ENCODE measurements at places on chromosomes 5 and 9.

- no peak for DNase-seq
Observed at GRCh38 chr9:123003466-123003865, 30.0 kb upstream of the GPR21 start.

GRCh38 chr9:71795097-71795813 lies 26.9 kb upstream of the CEMIP2 start:
- no peak for DNase-seq

DNA sequence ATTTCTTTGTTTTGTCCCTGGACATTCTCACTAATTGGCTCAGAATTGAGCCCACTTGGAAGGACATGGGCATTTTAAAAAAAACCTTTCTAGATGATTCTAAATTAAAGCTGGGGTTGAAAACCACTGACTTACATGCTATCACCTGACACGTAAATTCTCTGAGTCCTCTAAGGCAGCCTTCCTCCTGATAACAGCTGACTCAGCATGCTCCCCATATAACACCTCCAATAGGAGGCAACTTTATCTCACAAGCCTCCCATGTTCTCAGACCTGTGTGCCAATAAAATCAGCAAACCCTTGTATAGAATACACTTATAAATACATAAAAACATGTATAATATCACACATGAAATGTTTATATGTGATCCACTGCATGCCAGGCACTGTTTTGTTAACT lies 49.2 kb upstream of the AGXT2 start:
- no peak for DNase-seq

- no peak for DNase-seq
Observed at GRCh38 chr5:139893873-139894272, 98.3 kb downstream of the PSD2 start.

DNA sequence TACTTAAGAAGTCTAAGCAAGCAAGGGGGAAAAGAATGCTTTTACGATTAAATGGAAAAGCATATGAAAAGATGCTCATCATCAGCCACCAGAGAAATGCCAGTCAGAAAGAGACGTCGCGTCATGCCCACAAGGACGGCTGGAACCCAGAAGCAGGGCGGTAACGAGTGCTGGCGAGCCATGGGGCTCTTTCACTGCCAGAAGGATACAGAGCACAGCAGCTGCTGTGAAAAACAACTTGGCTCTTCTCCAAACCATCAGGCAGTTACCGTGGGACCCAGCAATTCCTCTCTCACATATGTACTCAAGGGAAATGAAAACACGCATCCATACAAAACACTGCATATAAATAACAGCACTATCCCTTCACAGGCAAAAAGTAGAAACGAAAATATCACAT lies 95.5 kb downstream of the CAMSAP1 start:
- DNase-seq, result no peak

- no peak for DNase-seq
Observed at GRCh38 chr5:168773226-168773625, 194.1 kb upstream of the PANK3 start.

GRCh38 chr5:53445569-53445968 lies 34.9 kb upstream of the FST start:
- DNase-seq, result no peak

DNA sequence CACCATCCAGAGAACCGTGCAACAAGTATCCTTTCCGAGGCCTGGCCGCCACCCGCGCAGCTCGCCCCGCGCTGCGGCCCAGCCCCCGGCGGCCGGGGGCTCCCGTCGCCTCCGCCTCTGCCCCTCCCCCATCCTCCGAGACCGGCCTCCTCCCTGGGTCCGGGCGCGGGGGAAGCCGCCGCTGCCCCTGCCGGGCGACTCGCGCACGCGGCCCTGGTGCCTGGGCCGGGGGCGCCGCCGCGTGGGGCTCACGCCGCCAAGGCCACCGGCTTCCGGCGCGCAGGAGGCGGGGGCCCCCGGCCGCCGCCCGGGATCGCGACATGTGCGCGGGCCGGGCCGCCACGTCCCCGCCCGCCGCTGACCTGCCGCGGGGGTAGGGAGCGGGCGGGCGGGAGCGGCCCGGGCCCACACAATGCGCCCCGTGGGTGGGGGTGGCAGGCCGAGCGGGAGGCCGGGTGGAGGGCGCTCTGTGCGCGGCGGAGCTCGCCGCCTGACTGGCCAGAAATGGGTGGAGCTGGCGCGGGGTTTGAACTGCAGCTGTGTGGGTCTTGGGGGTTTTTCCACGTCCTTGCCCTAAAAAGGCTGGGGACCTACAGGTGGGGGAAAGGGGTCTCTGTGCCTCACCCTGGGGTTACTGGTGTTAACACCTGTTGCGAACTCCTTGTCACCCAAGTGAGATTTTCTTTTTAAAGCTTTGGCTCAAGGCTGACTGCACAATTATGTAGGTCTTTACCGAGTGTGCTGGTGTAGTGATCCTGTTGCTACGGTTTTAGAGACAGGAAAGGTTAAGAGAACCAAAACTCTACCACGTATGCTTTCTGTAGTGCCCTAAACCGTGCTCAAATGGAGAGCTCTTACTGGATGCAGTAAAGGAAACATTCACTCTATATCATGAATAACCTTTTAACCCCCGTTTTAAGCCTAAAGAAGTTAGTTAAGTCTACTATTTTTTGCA lies 32.3 kb downstream of the TNPO1 start:
- no peak for DNase-seq

- peak; percentile 40 for DNase-seq
Observed at GRCh38 chr5:96868603-96869371, 7.5 kb upstream of the ERAP2 start.

DNA sequence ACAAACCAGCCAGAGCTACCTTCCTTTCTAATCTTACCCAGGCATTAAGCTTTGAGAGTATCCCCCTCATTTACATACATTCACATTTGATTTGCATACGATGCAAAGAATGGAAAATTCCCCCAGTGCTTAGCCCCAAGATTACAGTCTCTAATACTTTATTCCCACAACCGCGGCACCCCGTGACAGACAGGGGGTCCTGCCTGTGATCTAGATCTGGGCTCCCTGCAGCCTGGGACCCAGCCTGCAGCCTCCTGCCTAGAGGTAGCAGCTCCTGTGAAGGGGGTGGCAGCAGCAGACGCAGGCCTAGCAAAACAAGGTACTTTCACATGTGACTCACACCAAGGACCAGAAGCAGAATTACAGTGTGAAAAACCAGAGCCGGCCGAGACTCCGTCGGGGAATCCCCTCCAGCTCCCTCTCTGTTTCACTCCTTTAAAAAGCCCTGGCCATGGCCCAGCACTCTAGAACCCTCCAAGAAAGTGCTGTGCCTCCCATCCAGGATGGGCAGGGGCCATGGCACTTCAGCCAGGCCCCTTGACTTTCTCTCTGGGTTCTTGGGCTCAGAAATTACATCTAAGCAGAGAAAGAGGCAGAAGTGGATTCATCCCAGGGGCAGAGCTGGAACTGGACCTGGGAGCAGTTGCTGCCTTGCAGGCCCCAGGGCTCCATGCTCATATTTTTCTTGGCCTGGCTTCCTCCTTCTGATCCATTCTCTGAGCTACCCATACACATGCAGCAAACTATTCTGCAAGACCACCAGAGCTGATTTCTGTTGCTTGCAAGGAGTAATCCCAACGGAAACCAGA lies 14.0 kb upstream of the TCF7 start:
- DNase-seq, result no peak

DNA sequence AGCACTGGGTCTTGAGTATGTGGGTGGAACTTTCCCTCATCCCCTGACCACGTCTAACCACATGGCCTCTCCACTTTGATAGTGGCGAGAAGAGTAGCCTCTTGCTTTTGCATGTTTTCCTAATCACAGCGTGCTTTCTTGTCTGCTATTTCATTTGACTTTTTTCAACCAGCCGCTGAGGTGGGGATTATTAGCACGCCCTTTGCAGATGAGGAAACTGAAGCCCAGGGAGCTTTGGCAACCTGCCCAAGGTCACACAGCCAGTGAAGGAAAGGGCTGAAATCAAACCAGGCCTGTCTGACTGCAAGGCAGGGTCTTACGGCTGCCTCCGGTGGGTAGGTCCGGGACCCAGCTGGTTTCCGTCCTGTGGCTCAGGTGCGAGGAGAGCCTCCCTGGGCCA lies 106.5 kb upstream of the MSX2 start:
- no peak for DNase-seq

DNA sequence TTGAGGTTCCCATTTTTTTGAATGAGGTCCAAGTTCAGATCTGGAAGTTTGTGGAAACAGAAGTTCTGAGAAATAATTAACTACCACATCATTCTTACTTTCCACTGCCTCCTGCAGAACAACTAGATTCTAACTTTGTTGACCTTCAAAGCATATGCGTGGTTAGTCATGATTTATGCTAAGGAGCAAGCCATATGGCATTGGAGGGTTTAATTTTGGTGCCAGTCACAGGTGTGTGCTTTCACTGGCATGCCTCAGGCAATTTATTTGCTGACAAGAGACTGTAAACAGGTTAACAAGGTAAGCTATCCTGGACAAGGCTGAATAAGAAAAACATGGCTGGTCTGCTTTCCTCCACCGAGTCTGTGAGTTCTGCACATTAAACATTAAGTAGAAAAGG lies 31.5 kb downstream of the HMHB1 start:
- no peak for DNase-seq

GRCh38 chr9:4375424-4376200 lies 75.7 kb upstream of the GLIS3 start:
- DNase-seq, result no peak

DNA sequence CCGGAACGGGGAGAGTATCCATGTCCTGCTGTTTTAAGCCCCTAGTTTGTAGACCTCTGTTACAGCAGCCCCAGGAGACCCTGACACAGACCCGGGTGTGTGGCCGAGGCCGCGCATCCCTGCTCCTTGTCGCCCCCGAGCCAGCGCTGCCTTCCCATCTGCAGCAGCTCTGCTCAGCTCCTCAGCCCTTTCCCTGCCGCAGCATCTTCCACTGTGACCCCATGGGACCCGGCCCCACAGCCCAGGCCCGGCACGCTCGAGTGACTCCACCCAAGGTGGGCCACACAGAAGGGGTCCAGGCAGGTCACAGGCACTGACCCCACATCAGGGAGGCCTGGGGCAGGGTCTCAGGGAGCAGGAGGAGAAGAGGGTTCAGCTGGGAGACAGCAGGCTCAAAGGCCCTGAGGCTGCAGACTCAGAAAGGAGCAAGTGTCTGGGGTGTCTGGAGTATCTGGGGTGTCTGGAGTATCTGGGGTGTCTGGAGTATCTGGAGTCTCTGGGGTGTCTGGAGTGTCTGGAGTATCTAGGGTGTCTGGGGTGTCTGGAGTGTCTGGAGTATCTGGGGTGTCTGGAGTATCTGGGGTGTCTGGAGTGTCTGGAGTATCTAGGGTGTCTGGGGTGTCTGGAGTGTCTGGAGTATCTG lies 31.2 kb downstream of the LHX3 start:
- DNase-seq, result no peak

DNA sequence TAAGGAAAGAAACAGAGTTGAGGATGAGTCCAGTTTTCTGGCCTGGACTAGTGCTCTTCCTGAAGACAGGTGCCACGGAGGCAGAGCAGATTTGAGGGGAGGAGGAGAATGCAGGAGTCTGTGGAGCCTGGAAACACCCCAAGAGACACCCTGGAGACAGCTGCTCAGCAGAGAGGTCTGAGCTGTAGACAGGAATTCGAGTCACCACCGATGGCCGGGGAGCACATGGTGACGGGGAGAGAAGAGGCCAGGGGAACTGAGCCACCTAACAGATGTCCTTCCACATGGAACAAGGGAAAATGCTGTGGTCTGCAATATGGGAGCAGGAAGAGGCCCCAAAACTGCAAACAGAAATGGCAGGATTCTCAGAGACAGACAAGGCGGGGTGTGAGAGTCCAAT lies 22.9 kb downstream of the CPLX2 start:
- no peak for DNase-seq

DNA sequence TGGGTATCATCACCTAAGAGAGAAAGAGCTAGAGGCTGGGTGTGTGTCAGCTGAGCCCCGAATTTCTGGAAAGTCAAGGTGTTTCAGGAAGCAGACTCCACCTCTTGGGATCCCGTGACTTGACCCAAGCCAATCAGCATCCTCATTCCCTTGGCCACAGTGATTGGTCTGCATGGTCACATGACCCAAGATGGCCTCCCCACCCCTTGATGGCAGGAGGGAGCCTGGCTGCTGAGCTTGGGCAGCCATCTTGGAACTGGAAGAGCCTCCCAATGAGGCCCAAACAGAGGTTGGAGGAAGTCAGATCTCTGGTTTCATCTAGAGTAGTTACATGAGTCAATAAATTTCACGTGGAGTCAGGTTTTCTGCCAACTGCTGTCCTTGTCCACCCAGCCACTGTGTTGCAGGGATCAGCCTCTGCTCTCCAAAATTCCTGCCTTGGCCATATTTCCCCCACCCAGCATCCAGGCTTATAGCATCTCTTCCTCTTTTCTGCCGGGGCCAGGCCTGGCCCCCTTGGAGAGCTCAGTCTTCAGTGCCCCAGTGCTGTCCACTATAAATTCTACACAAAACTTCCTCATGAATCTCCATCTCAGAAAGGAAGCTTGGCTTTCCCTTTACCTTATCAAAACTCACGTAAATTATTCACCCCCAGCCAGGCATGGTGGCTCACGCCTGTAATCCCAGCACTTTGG lies 17.2 kb upstream of the SUSD3 start:
- no peak for DNase-seq

- no peak for DNase-seq
Observed at GRCh38 chr5:7824995-7825394, 25.9 kb downstream of the CFAP90 start.

GRCh38 chr5:1080432-1080831 lies 31.4 kb downstream of the SLC12A7 start:
- no peak for DNase-seq

DNA sequence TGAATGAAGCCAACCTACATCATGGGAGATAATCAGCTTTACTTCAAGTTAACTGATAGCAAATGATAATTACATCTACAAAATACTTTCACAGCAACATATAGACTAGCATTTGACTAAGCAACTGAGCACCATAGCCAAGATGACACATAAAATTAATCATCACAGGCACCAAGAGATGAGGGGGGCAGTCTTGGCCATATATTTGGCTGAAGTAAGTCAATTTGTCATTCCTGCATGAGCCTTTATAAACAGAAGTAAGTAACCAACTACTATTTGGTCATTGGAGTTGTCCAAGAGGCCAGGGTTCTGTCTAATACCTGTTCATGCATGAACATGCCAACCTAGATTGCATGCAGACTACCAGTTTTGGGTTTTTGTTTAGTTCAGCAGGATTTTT lies 53.6 kb downstream of the PDCD1LG2 start:
- no peak for DNase-seq

DNA sequence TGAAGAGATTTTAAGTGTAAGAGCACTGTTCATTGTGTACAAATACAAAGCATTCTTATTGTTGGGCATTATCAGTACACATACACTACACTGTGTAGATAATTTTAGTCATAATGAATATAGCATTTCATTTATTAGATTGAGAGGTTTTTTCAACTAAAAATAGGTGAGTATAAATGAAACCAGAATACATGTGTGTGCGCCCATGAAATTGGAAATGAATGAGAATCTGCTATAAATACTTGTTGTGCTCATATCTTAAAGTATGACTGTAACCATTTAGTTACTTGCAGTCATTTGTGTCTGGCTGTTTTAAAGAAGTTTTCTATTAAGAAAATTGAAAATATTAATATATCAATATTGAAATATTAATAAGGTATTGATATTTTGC lies 189.0 kb upstream of the MEF2C start:
- DNase-seq, result no peak

DNA sequence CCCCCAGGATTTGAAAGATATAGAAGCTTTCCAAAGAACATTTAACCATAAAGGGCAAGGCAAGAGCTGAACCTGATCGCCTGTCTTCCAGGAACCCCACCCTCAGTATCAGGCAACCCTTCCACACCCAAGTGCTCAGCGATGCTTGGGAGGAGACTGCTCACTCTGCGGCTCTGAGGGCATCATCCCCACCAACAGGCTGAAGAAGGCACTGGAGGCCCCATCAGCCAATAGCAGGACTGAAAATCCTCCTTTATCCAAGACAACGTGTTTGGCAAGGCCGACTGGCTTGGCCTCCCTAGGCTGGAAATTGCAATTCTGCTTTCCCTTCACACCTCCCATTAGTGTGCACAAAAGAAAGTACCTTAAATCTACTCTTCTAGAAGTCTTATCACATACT lies 1.4 kb upstream of the PPP2CA start:
- no peak for DNase-seq
